ENCODE measurements at places on chromosomes 13 and 19.

GRCh38 chr13:33728271-33729037, 89.5 kb upstream of the RFC3 start:
- DNase-seq = no peak

GRCh38 chr13:94620286-94620896, 18.7 kb downstream of the GPR180 start:
- DNase-seq = peak; percentile 55

- no peak for DNase-seq
These were observed 1.5 kb downstream of the MAP4K1 start for GRCh38 chr19:38616265-38616664.

- DNase-seq = peak; percentile 78
These were observed 10.6 kb upstream of the ZNF709 start for GRCh38 chr19:12495002-12495802.

GRCh38 chr19:46944918-46945628, 74.6 kb upstream of the NPAS1 start:
- DNase-seq = peak; percentile 79

- DNase-seq = peak; percentile 56
These were observed 8.3 kb upstream of the NTN5 start for GRCh38 chr19:48681127-48681470.

GRCh38 chr13:107422421-107422820, 792.9 kb downstream of the LIG4 start:
- no peak for DNase-seq

GRCh38 chr13:48857576-48857975, 118.1 kb upstream of the FNDC3A start:
- no peak for DNase-seq

DNA sequence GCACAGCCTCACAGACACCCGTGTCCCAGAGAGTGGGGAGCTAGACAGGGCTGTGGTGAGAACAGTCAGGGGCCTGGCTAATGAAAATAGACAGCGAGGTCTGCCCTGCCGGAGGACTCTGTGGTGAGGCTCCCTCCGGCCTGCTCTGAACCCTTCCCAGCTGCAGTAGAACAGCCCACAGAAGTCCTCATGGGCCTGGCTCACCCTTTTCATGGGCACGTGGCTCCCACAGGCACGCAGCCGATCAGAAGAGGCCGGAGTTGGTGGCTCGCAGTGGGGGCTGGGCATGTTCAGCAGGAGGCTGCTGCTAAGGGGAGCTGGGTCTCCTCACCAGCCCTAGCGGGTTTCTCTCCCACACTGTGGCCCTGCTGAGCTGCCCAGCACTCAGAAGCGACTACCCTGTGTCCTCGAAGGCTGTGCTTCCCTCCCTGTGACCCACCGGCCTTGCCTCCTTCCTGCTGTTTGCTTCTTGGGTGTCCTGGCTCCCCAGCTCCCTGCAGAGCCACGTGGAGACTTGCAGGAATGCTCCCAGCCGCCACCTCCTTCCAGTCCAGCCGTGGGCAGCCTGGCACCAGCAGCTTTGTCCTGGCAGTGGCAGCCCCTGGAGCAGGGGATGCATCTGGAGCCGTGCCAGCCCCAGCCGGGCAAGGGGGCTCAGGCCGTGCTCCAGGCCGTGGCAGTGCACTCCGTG, 138.7 kb downstream of the KDM4B start:
- peak; percentile 59 for DNase-seq

DNA sequence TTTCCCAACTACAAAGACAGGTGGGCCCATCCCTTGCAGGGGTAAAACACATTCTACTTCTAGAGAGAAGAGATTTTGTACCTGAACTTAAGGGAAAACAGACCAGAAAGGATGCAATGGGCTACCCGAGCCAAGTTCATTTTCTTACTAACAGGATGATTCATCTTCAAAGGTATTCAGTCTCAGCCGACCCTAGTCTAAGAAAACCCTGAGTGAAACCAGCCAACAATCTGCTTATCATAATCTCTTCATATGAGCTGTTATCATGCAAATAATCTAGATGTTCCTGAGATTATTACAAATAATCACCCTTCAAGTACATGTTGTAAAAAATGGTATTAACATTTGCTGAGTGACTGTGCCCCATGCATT, 15.6 kb downstream of the PABPC3 start:
- peak; percentile 15 for DNase-seq

DNA sequence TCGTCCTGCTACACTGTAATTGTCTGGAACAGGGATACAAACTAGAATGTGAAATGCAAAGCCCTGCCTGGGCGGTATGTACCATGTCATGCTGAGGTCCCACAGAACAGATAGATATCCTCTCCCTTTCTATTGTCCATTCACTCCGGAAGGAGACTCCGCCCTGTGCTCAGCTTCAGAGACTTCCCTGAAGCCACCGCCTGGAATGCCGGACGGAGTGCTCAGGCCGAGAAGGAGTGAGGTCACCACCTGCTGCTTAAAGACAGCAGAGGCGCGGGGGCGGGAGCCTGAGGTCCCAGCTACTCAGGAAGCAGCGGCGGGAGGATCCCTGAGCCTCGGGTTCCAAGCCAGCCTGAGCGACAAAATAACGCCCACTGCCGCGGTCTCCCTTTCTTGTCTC, 890 bp upstream of the ZNF611 start:
- DNase-seq = peak; percentile 31

- DNase-seq = no peak
These were observed 125.1 kb upstream of the SPATA13 start for GRCh38 chr13:24035411-24035810.

DNA sequence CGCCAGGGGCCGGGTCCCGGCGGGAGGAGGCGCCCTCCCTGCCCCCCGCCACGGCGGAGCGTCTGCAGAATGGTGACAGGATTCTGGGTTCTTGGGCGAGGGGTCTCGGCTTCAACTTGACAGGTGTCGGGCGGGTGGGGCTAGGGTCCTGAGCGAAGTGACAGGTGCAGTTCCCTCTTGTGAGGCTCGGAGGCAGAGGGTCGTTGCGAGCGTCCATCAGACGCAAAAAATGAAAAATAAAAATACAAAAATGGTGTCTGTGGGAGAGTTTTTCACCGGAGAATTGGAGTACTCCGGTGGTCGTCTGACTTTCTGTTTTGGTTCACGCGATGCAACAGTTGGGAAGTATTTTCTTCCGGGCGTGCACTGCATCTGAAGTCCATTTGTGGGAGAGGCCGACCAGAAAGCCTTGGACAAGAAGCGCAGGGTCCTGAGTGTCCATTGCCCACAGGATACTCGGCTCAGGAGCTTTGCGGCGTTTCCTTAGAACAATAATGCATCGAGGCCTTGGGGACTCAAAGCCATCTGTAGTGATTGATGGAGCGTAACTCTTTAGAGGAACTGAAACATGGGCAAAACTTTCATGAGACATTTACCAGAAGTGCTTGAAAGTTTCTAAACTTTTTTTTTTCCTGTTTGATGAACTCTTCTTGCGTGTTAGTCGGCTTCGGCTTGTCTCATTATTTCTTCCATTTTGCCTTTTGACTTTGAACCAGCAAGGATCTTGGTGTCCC, 759 bp downstream of the RB1 start:
- DNase-seq = peak; percentile 52

GRCh38 chr13:78595495-78596398, 7.6 kb downstream of the POU4F1 start:
- no peak for DNase-seq

GRCh38 chr13:21069561-21070004, 8.2 kb upstream of the LATS2 start:
- peak; percentile 92 for DNase-seq

DNA sequence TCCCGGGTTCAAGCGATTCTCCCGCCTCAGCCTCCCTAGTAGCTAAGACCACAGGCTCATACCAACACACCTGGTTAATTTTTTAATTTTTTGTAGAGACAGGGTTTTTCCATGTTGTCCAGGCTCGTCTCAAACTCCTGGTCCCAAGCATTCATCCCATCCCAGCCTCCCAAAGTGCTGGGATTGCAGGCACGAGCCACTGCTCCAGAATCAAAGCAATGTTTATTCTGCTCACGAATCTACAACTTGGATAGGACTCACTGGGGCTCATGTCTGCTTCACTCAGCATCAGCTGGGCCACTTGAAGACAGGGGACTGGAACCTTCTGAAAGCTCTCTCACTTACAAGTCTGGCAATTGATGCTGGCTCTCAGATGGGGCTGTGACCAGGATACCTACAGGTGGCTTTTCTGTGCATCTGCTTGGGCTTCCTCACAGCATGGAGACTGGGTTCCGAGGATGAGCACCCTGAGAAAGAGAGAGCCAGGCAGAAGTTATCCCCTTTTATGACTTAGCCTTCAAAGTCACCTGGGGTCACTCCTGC, 8.2 kb upstream of the ZNF792 start:
- no peak for DNase-seq

DNA sequence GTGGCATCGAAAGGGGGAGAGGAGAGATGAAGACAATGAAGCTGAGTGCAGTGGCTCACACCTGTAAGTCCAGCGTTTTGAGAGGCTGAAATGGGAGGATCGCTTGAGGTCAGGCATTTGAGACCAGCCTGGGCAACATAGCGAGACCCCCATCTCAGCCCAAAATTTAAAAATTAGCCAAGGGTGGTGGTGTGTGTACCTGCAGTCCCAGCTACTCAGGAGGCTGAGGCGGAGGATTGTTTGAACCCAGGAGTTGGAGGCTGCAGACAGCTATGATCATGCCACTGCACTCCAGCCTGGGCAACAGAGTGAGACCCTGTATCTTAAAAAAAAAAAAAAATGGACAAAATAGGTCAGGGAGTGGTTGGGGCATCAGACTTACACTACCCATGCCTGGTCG, 7.6 kb downstream of the RDH8 start:
- DNase-seq = no peak

DNA sequence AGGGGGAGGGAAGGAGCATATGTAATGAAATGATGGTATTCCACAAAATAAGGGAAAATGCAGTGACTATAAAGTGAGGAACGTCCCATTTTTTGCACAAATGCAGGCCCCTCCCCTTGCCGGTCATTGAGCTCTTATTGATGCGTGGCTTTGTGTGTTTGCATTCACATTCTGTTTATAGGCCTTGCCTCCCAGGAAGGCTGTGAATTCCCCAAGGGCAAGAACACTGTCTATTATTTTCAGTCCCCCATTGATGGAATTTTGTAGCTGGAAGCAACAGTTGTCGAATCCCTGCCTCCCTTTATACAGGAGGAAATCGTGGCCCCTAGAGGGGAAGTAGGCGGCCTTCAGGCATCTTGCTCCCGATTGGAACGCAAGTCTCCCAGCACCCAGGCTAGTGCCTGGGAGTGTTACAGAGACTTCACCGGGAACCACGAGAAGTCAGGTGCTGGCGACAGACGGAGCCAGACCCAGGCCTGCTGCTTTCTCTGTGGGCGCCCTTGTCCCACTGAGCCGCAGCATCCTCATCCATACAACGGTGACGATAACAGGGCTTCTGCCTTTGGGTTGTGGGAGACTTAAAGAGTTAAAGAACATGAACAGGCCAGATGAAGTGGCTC, 6.9 kb downstream of the SBSN start:
- DNase-seq = no peak

- DNase-seq = peak; percentile 1
These were observed 1.2 kb downstream of the UQCRFS1 start for GRCh38 chr19:29211562-29212355.

- DNase-seq = peak; percentile 60
These were observed 63.9 kb downstream of the LHFPL6 start for GRCh38 chr13:39538816-39539790.

DNA sequence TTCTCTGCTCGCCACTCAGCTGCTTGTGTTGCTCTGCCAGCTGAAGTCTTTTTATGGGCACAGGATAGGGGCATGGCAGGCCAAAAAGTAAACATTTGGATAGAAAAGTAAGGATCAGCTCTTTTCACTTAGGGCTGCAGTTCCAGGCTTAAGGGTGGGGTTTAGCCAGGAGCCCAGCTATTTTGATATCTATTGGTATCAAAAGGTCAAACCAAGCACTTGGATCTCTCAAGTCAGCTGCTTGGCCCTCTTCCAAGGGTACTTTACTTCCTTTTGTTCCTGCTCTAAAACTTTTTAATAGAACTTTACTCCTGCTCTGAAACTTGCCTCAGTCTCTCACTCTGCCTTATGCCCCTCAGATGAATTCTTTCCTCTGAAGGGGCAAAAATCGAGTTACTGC, 55.7 kb upstream of the ABCC4 start:
- DNase-seq = no peak

DNA sequence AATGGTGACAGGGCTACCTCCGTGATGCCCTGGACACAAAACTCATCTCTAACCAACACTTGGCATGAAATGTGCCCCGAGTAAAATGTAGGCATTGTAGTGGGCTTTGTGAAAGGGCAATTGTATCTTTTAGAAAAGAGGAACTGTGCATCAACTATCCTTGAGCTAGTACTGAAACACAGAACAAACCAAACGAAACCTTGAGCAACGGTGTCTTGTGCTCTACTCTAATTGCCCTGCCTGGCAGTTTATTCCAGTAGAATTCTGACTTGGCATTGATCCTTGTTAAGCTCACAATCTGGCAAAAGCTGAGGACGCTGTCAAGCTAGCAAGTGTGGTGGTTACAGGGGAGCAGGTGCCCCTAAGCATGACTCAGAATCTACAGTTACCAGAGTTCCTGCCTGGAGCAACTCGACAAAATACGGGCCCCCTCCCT, 707.1 kb upstream of the SPRY2 start:
- DNase-seq = peak; percentile 19

GRCh38 chr19:31271306-31271911, 77.8 kb downstream of the TSHZ3 start:
- no peak for DNase-seq

GRCh38 chr13:59690857-59691500, 472.7 kb downstream of the DIAPH3 start:
- no peak for DNase-seq

GRCh38 chr13:70703755-70704154, 595.5 kb upstream of the KLHL1 start:
- DNase-seq = no peak

DNA sequence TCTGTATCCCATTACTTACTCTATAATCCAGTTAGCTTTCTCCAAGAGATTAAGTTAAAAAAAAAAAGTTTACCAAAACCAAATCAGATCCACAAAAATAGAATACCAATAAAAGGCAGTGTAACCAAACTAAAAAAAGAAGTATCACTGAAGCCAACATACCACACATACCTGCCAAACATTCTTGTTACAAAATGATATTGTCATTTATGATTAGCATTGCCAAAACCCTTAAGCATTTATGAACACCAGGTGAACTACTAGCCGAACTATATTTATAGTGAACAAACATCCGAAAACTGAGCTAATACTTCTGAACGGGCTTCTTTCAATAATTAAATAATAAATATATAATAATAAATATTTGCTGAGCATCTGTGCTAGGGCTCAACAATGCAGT, 59.1 kb upstream of the EEF1AKMT1 start:
- DNase-seq = no peak

GRCh38 chr13:77489566-77490337, 45.8 kb upstream of the SCEL start:
- no peak for DNase-seq

- DNase-seq = no peak
These were observed 2.7 kb upstream of the ZNF345 start for GRCh38 chr19:36847968-36848367.

GRCh38 chr13:95112883-95113282, 188.4 kb downstream of the ABCC4 start:
- DNase-seq = no peak

DNA sequence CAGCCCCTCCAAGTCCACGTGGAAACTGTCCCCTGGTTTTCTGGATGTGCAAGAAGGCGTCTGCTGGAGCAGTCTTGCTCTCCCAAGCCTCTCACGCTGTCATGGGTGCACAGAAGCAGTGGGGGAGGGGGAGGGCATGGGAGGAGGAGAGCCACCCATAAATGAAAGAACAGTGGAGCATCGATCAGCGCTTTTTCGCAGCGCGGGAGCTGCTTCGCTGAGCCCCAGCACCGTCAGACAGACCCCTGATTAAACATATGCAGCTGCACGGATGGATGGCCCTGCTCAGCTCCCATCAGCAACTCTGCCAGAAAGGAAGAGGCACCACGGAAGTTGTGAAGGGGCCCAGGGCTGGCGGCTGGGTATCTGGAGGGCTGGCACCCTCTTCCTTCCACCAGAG, 264.9 kb downstream of the UQCRFS1 start:
- DNase-seq = no peak

Measured in astrocyte of the spinal cord (primary cell).